Aorta (tissue), 5 donors: ENCODE measurements at places on chromosomes 12 and 14. TPM values are rescaled to one million over a fixed set of nuclear protein-coding genes. Genes with fewer than 3 reads are reported as not detected.

Gene GPR132
- 2.9 TPM for total RNA-seq

Gene FKBP4
- total RNA-seq, result 42.9 TPM

DNA sequence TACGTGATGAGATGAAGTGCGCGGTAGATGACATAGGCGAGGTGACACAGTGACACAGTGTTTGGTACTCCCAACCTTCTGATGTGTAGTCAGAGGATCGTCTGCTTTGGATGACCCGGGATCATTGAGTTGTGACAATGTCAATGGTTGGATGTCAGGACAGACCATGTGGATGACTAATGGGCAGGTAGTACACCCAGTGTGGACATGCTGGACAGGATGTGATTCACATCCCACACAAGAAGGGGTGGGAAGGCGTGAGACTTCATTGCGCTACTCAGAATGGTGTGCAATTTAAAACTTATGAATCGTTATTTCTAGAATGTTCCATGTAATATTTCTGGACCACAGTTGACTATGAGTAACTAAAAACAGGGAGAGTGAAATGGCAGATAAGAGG is 23.8 kb downstream of the MAP3K9 start:
- no peak for DNase-seq

DNA sequence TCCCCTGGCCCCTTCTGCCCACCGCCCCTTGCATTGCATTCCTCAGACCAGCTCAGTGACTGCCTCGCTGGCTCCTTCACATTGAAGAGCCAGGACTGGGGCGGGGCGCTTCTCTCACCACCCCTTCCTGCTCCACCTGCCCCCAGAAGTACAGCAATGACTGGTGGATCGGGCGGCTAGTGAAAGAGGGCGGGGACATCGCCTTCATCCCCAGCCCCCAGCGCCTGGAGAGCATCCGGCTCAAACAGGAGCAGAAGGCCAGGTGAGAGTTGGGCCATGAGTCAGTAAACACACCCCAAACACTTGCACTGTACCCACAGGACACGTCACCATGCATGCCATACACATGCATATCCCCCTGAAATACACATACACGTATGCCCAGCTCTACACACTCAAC is 5.8 kb downstream of the CACNB3 start:
- no peak for DNase-seq

- DNase-seq, result peak; percentile 83
These were observed 9.0 kb downstream of the PITPNM2 start for GRCh38 chr12:123141615-123142517.

DNA sequence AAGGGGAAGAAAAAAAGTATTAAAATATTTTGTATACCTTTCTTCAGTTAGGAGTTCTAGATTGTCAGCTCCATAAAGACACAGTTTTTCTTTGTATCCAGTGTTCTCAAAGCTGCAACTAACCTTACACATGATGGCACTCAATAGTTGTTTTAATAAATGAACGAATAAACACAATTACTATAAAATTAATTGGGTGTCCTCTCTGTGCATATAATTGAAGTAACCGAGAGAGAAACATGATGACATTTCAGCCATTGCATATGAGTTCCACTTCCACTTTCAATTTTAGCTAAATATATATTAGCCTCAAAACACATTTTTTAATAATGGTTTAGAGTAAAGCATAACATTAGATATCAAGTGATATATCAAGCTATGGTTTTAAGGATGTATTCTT is 671.2 kb downstream of the LRFN5 start:
- DNase-seq, result no peak

- DNase-seq, result no peak
These were observed 166.1 kb downstream of the ADCK1 start for GRCh38 chr14:77965919-77966435.
